ENCODE measurements at places on chromosomes 6 and 20.

DNA sequence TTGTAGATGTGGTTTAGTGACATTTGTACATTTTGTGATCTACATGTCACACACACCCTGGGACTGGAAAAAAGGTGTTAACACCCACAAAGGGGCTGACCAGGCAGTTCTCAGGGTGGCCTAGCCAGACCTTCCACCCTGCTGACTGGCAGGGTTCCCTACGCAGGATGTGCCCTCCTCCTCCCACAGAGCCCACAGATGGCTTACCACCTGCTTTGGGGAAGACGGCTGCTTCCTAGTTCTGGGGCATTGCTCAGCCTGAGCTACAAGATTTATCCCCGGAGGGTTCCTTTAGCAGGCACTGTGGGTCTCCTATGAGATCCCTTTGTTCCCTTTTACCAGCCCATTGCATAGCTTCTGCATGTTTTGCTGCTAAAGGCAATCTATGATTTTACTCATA, 35.1 kb downstream of the SNAP25 start:
- no peak for DNase-seq

DNA sequence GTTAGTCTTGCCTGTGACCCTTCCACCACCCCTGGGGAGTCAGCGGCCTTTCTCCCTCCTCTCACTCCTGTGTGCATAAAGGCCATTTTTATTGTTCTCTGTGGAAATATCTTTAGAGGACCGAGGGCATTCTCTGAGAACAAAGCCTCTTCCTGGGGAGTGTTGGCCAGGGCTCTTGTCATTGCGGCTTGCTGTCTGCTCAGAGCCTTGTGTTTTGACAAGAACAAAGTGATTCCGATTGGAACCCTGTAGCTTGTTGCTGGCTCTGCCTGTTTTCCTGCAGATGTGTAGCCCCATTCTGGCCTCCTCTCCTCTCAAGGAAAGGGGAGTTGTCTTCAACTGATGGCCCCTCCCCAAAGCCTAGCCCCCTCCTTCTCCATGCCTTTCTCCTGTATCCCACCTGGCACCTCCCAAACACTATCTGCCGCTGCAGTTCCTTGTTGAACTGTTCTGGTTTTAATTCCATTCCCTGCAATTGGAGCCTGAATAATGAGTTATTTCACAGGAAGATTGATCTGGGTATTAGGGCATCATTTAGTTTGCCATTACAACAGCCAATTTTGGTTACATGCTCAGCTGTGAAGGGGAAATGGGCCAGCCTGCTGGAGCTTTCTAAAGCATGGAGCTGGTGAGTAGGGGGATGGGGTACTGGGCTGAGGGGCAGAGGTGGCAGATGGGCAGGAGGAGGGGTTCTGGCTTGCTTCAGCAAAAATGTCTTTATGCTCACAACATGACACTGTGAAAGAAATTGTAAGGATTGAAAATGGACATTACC, 252.5 kb downstream of the LRFN2 start:
- DNase-seq = no peak

DNA sequence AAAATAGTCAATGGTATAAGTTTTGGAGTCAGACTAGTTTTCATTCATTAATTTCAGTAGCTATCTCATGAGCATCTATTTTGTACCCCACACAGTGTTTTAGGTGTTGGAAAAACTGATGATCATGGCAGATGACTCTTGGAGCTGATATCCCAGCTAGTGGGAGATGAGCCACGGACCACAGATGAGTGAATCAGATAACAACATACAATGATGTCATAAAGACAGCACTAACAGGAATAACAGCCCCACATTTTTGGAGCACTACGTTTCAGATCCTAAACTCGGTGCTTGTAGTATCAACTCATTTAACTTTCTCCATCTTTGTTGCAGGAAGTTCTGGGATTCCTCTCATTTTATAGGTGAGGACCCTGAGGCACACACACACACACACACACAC, 67.8 kb upstream of the EDN3 start:
- DNase-seq = no peak

DNA sequence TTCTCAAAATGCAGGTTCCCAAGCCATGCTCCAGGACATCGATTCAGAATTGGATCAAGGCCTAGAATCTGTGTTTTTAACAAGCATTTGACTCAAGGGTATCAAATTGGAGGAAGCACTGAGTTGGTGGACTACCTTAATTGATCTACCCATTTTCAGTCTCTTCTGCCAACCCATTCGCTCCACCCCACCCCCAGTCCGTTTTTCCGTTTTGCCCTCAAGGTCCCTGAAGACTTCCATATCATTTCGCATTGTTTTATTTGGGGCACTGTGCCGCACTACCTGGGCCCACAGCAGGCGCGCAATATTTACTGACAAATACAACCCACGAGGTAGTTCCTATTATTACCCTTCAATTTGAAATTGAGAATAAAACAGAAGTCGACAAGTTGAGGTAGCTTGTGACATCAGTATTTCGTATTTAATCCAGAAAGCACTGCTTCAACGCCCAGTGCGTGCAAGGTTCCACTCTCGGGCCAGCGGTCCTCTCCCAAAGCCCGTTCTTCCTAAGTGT, 557 bp upstream of the DHX35 start:
- no peak for DNase-seq

DNA sequence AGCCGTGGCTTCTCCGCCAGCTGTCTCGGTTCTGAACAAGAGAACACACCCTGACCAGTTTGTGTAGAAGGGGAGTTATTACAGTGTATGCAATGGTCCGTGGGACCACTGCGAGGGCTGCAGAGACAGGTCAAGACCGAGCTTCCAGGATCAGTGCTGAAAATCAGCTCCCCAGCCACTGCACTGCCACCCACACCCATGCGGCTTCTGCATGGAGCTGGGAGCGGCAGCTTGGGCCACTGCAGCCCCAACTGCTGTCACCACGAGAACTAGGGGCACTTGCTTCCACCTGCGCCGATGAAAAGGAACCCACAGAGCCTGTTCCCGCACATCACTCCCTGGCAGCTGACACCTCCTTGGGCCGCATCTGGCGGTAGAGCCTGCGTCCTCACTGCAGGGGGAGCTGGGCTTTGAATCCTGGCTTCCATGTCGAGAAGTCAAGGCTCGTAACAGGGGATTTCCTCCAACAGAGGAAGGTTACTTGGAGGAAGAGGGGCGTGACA, 56.2 kb downstream of the TMEM242 start:
- DNase-seq = no peak

GRCh38 chr6:87575423-87575822, 14.4 kb downstream of the RARS2 start:
- DNase-seq = no peak

GRCh38 chr6:130070326-130070725, 51.9 kb downstream of the L3MBTL3 start:
- no peak for DNase-seq

- peak; percentile 96 for DNase-seq
Measured at GRCh38 chr20:33732166-33732970, 572 bp downstream of the ZNF341 start.

GRCh38 chr20:24955045-24955444, 6.0 kb downstream of the CST7 start:
- no peak for DNase-seq

- DNase-seq = no peak
Measured at GRCh38 chr6:90516074-90516660, 70.7 kb downstream of the MAP3K7 start.

GRCh38 chr6:110810896-110811586, 4.2 kb downstream of the CDK19 start:
- DNase-seq = no peak

DNA sequence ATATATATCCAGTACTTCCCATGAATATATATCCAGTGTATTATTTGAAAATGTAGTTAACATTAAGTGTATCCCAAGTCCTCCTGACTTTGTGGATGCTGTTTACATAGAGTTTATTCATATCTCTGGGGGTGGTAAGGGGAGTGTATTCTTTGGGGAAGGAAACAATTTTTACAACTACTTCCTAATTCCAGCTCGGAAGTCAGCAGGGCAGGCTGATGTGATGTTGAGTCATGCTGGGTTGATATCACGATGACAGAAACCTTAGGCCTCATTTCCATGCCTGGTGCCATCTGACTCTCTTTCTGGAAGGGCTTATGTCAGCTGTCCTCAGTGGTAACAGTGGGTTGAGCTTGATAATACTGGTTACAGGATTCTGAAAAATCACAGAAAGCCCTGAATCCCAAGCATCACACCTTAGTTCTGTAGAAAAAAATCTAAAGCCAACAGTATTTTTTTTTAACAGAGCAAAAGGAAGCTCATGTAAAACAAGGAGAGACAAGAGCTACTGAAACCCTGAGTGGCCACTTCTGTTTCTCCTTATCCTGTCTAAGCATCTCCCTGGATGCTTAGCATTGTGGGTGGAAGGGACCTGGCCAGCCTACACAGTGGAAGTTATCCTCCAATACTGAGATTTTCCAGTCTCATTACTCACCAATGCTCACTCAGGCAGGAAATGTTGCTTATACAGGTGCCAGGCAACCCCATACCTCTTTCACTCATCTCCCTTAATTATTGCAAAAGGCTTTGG, 75.2 kb upstream of the IYD start:
- DNase-seq = no peak

DNA sequence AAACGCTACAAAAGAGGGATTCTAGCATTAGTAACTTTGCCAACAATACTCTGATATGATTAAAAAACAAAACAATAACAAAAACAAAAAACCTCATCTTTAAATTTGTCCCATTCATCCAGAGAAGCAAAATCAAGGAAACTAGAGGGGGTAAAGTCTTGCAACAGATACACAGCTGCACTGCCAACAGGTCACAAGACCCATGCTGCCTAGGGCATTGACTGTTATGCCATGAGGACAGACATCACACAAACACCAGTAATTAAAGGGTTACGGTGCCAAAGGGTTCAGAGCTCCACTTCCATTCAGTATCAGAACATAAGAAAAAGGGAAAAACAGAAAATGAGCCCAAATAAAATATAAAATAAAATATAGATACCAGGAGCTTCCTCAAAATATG, 1.6 kb downstream of the TBC1D20 start:
- no peak for DNase-seq

DNA sequence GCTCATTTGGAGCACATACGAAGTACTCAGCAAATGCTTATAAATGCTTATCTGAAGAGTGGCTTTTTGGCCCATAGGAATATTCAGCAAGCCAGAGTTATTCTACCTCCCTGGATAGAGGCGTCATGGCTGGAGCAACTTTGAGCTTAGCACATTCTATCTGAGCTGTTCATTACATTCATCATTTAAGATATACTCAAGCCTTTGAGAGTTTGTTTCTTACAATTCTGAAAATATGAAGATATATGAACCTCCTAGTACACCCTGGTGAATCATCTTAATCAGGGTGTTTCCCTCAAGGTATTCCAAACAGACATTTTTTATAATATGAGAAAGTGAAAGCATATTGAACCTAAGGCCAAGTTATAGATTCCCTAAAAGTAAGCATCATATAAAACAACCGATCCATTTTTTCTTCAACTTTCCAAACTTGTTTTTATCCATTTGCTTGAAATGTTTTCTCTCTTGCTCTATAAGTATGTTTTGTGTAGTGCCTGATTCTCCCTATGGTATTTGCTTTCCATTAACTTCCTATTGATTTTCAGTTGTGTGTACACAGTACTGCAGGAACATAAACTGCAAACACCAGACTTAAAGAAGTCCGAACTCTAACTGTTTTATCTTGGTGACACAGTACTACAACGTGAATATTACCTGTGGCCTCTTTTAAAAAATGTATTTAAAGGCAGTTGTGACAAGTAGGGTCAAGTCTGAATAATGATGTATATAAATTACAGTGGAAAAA, 139.7 kb upstream of the PTPRK start:
- DNase-seq = no peak

- DNase-seq = no peak
Measured at GRCh38 chr6:130027948-130028347, 9.6 kb downstream of the L3MBTL3 start.

- no peak for DNase-seq
Measured at GRCh38 chr20:23193801-23194384, 107.8 kb upstream of the CD93 start.

- no peak for DNase-seq
Measured at GRCh38 chr6:12327391-12327790, 37.2 kb downstream of the EDN1 start.

- DNase-seq = no peak
Measured at GRCh38 chr20:4891190-4891763, 110.0 kb downstream of the SLC23A2 start.

GRCh38 chr6:117956386-117956785, 49.3 kb downstream of the SLC35F1 start:
- DNase-seq = peak; percentile 63

DNA sequence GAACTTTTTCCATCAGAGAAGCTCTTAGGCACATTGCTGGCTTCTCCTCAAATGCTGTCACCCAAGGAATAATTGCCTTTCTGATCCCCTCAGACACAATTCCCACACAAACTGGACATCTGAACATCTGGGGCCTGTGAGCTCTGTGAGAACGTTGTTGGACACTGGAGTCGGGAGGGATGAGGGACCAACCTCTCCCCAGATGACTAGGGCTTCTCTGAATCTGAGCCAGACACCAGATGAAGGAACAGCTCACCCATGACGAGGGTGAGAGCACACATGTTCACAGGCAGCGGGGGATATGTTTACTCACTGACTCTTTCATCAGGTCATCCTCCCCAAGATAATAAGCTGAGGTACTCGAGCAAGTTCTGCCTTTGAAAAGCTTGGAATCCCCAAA, 283.9 kb upstream of the SUPT3H start:
- DNase-seq = no peak

DNA sequence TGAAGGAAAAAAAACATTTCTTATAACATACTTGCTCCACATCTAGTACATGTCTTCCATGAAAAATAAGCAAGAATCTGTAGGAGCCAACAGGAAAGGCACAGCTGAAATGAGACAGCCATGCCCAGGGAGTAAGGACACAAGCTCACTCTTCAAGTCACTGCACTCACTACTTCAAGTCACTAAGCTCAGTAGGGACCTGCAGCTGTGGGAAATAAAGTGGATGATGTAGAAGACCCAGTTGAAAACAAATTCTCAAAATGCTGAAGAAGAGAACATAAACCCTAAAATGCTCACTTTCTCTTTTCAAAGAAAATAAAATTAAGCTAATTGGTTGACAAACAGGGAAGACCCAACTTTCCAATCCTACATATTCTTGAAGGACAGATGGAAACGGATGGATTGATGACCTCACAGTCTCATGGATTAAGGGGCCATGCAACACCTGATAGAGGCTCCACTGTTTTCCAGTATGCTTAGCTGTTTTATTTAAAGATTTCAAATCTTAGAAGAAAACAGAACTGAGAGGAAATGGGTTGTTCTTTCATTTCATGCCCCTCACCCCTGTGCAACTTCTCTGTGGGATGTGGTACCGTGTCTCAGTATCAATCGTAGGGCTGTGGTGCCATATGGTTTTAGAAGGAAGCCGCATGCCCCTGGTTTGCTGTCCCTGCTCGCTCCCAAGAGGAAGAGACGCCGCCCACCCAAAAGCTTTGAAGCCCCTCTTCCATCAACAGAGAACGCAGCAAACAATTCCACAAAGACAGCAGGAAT, 133.3 kb downstream of the WDR27 start:
- DNase-seq = no peak

DNA sequence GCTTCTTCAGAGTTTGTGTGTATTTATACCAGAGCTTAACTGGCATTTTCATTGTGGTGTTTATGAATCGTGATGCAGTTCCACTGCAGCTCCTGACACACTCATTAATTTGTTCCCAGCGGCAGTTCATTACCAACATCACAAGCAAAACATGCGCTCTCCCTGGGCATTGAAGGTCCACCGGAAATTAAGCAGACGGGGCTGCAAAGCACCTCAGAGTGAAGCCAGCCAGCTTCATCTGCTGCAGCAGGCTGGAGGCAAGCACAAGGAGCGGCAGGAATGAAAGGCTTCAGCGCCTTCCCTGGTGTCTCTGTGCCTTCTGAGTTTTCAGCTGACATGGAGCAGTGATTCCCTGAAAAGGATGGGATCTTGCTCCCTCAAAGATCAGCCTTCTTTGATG, 246.0 kb upstream of the SPTLC3 start:
- DNase-seq = no peak
